ENCODE measurements at places on chromosomes 7 and 10.

GRCh38 chr10:116710076-116710475 is 32.3 kb downstream of the HSPA12A start:
- no peak for DNase-seq

DNA sequence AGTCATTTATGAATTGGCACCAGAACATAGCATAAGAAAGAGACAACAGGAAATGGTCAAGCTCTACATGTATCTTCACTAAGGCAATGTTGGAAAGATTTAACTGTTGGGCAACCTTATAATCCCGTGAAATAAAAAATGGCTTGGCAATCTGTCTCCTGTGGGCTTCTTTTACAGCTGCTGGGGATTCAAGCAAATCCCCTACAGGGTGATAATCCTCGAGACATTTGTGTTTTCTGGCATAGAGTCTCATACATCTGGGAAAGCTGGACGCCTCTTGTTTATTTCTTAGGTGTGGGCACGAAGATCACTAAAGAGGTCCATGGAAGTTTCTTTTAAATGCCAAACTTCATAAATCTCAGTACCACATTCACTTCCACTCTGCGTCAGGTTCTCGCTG is 82.2 kb upstream of the GPR141 start:
- DNase-seq: no peak

DNA sequence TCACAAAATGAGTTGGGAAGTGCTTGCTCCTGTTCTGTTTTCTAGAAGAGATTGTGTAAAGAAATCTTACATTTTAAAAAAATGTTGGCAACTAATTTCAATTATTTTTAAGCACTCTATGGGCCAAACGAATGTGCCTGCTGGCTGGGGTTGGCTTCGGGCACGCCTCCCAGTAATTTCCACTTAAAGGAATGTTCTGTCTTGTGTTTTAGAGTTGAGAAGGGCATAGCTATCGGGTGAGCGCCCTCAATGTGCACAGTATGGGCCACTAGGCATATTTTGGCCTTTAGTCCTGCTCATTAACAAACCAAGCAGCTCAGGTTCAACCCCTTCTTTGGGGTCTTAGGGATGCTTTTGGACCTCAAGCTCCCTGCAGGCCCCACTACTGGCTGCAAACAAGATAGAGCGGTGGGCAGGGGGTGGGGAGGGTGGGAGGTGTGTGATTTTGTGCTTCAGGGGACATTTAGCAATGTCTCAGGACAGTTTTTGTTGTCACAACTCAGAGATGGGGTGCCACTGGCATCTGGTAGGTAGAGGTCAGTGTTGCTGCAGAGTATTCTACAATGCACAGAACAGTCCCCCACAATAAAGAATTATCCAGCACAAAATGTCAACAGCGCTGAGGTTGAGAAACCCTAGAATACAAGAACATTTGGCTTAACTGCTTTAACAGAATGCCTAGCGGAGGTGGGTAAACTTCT is 40.7 kb downstream of the TACC2 start:
- no peak for DNase-seq

- no peak for DNase-seq
These were observed 106.0 kb downstream of the DIP2C start for GRCh38 chr10:583433-583832.

GRCh38 chr10:122234416-122234815 is 36.7 kb upstream of the BTBD16 start:
- DNase-seq: no peak

DNA sequence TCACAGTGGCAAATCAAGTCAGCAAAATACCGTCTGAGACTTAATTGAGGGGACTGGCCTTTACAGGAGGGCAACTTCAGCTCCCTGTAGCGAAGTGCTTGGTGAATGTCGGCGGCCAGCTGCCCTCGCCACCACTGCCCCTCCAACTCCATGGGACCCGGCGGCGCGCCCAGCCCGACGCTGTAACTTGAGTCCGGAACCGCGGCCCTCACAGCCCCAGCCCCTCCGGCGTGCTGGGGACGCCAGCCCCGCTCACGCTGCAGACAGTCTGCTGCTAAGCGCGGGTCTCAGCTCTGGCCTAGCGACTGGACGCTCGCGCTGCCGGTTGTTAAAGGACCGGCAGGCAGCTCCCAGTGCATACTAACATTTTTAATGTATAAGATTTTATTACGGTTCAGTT is 113.4 kb upstream of the NUPR2 start:
- no peak for DNase-seq

- DNase-seq: no peak
These were observed 29.7 kb downstream of the C1QL3 start for GRCh38 chr10:16491933-16492332.

- DNase-seq: no peak
These were observed 5.2 kb downstream of the RET start for GRCh38 chr10:43082087-43082486.

GRCh38 chr7:37476428-37476827 is 27.8 kb upstream of the ELMO1 start:
- DNase-seq: no peak

DNA sequence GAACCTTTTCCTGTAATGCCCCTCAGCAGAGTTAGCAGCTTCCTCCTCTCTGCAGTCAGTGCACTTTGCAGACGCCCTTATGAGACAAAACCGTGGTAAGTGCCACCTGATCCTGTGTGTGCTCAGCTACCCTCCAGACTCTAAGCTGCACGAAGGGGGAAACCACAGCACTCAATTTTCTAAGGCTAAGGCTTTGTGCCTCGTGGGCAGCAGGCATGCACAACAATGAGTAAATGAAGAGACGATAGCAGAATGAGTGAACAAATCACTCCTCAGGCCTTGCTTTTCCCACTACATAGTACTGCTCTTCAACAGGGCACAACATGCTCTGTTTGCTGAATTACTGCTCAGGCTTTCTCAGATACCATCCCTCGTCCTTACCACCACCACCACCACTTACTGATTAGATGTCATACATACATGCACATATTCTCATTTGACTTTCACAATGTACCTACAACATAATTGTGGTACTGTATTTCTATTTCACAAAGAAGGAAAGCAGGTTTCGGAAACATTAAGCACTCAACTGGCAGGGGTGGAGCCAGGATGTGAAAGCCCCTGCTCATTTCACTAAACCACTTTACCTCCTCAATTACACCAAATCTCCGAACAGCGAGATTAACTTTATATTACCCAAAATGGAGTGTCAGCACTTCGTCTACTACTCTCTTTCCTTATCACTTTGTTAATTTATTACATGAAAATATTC is 85.4 kb downstream of the ICA1 start:
- peak; percentile 82 for DNase-seq

GRCh38 chr10:75407713-75408508 is 6.3 kb upstream of the ZNF503 start:
- DNase-seq: no peak

DNA sequence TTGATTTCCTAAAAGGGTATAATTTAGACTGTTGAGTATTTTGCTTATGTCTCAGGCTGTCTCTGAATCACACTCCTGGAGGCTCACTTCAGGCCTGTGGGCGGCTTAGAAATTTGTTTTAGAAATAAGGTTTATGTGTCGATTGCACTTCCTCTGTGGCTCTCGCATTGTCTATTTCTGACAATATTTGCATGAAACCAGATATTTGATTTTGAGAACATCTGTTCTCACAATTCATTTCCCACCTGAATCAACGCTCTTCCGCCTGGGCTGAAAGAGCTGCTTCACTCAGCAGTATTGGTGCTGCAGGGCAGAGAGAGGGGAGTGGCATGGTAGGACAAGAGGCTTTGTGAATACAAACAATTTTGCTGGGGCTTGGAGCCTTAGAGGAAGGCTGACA is 262.0 kb downstream of the ADRA2A start:
- no peak for DNase-seq

GRCh38 chr10:114352653-114353298 is 51.5 kb downstream of the AFAP1L2 start:
- no peak for DNase-seq

GRCh38 chr10:50314169-50315071 is 63.1 kb upstream of the ASAH2 start:
- DNase-seq: no peak

DNA sequence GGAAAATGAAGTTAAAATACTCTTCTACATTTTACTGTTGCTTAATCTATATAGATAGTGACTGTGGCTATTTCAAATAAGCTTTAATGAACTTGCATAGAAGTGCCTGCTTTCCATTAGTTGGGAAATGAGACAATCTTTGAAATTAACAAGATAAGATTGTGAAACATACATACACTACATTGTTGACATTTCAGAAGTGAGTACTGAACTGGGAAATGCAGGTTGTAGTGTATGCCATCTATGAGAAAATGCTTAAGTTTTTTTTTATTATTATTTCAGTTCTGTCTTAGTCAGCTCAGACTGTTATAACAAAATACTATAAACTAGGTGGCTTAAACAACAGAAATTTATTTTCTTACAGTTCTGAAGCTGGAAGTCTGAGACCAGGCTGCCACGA is 49.6 kb upstream of the CSTF2T start:
- DNase-seq: no peak

DNA sequence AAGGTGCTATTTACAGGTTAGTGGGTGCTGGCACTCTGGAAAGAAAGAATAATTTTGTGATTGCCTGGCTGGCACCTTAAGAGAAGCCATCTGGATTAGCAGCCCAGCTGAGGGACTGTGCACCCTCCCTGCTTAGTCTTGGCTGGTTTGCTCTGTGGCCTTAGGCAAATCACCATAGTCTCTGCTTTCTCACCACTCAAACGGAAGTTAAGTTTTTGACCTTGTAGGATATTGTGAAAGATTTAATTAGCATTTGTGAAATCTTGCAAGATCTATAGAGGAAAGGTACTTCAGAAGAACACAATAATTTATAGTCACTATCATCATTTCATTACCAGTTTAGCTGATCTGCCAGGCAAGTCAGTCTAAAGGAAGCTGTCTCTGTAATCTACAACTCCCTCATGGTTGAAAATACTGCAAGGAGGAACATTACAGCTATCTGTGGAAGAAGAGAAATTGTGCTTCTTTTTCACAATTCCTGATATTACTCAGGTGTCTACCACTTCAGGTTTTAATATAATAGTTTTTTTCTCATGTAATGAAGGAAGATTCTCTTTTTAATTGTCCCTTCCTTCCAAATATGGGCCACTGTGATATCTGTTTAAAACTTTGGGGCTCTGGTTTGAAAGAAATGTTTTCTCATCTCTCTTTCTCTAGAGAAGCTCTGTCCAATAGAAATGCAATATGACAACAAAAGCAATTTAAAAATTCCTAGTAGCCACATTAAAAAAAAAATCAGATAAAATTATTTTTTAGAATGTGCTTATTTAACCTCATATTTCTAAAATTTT is 219.6 kb downstream of the PTEN start:
- DNase-seq: no peak

DNA sequence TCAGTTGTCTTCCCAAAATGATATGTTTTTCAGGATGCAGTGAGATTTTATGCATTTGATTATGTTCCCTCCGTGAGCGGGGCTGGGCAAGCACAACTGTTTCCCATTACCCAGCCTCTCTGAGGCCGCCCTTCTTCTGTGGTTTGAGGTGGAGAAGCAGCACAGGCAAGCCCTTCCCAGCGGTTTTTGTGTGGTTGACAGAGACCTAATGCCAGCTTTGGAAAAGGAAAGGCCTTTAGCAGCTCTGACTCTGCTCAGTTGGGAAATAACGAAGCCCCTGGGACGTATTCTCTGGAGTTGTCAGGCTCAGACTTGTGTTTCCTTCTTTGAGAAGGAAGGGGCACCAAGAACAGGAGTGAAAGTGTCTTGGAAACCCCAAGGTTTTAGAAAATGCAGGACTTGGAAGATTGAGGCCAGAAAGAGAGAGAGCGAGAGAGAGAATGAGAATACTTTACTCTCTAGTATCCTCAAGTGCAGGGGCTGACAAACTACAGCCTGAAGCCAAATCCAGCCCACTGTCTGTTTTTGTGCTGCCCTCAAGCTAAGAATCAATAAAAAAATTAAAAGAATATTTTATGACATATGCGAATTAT is 20.6 kb upstream of the PDCD4 start:
- peak; percentile 52 for DNase-seq

GRCh38 chr7:36360244-36360643 is 29.4 kb upstream of the ANLN start:
- DNase-seq: no peak

DNA sequence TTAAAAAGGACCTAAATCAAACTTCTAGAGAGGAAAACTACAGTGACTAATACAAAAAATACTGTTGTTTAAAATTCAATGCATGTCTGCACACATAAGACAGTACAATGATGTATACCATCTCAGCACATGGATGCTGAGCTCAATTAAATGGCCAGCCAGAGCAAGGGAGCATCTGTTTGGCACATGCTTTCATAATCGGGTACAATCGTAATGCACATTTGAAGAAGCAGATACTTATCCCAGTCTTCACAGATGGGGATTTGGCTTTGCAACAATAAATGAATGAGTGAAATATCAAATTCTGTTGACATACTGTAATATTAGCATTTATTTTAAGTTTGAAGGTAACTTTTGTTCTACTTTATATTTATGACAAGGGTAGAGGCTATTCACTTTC is 187.8 kb downstream of the CRPPA start:
- no peak for DNase-seq

DNA sequence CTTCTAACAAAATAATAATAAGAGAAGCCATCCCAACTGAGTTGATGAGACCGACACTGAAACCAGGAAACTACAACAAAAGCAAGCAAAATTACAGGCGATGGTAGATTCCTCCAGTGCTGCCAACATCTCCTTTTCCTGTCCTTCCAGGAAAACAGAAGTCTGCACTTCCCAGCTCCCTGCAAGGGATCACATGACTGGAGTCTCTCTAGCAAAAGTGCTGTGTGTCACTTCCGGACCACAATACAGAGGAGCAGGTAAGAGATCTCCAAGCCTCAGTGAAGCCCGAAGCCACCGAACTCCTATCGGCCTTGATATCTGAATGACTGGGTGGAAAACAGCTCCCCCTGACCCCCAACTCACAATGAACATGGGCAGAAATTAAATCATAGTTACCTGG is 63.2 kb downstream of the SMURF1 start:
- DNase-seq: no peak

DNA sequence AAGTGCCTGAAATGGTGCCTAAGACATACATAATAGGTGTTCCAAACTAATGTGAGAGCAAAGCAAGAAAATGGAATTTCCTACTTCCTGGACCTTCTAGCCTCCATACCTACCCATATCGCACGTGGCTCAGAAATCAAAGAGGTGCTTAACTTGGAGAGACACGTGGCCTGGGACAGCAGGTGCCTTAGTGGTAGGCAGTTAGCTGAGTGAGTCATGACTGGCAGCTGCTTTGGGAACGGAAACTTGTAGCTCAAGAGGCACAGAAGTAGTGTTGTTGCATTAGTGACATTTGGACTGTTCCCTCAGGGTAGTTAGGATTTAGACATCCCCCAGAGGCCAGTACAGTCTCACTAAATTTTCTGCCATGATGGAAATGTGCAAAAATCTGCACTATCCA is 12.0 kb upstream of the BMPER start:
- DNase-seq: no peak

DNA sequence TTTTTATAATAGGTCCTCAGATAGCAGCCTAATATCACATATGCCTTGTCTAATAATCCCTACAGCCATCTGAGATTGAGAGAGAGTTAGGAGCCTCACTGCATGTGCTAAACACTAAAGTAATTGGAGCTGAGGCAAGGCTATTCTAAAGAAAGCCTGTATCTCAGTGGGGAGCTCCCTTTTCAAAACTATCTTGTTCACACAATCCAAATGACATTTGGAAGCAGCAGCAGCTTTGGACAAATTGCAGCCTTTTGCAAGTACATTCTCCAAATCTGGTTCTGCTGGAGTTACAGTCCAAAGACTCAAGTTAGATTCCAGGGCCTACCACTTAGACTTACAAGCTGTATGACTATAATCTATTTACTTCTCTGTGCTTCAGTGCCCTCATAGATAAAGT is 104.5 kb downstream of the MACC1 start:
- DNase-seq: no peak

GRCh38 chr7:88771417-88771816 is 11.9 kb downstream of the ZNF804B start:
- DNase-seq: no peak
